ENCODE measurements at places on chromosomes 13 and 19.

- peak within 1 kb of the TSS; percentile 50 for H3K4me3 ChIP-seq
- no peaks in the 10 kb centered on the region for H3K4me1 ChIP-seq
- H3K27me3 ChIP-seq = peaks cover 38% of the 10 kb centered on the region
These were observed at the start of gene SERP2 for GRCh38 chr13:44373601-44374347. Gene SERP2 (plus strand): TSS chr13:44373824. CDS start chr13:44374026, 202 bp downstream.

DNA sequence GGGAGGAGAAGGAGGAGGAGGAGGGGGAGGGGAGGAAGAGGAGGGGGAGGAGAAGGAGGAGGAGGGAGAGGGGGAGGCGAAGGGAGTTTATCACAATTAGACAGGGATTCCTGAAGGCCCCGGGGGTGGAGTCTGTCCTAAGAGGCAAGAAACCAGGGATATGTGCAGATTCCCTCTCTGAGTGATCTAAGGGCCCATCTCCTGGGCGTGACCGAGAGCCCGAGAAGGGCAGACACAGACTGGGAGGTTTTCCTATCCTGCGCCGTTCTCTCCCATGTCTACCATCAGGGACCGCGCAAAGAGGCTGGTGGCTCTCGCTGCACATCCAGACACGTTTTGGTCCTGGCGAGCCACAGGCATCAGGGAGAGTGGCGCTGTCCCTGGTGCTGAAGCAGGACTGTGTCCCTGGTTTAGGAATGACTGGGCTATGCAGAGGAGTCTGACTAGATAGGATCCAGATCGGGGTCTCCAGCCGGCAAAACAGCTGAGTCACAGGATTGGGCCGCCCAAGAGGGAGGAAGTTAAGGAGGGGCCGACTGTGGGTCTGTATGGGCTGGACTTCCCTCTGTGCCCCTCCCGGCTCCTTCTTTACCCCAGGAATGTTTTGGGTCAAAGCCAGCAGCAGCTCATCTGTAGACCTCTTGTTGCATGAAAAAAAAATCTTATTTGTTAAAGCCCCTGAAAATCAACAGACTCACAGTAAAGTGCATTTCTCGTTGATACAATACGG, 17.9 kb upstream of the ZNF175 start:
- H3K36me3 ChIP-seq = no peaks in the 10 kb centered on the region
- peaks cover 18% of the 10 kb centered on the region for H3K27me3 ChIP-seq
- no peak overlapping the region for H3K4me3 ChIP-seq
- peaks cover 19% of the 10 kb centered on the region for H3K4me1 ChIP-seq

DNA sequence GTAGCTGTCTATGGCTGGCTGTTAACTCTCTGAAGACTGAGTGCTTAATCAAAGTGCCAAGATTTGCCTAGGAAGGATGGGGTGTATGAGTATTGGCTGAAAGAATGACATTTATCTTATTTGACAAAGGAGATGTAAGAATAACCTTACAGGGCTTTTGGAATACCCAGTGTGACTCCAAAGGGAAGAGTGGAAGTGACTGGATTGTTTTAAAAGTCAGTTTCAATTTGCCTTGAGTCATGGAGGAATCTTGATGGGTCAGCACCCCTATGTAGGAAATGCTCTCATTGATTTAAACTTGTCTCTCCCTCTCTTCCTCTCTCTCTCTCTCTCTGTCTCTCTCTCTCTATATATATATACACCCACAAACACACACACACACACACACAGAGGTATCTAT, 118.4 kb upstream of the CLDN10 start:
- H3K36me3 ChIP-seq = no peaks in the 10 kb centered on the region
- no peaks in the 10 kb centered on the region for H3K4me1 ChIP-seq
- no peak overlapping the region for H3K27ac ChIP-seq
- H3K4me3 ChIP-seq = no peak overlapping the region

DNA sequence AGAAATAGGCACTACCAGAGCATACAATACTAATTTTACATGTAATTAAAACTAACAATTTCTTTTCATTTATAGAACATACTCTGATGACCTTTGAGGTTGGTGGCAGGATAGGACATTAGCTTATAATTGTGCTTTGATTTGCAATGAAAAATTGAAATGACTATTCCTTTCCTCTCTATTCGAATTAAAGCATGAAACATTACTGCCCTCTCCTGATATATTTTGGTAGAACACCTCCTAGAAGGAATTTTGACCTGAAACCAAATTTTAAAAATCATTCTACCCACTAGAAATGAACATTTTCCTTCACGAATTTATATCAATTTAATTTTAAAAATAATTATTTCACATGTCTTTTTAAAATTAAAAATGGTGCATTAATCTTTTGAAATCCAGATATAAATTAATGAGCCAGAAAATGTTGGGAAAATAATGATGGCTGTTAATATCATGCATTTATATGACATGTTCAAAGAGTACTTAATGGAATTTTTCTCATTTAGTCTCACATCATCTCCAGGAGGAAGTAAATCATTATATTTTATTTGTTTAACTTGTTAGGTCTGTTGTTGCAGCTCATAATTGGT, 556.3 kb upstream of the ARGLU1 start:
- no peak overlapping the region for H3K27ac ChIP-seq
- no peaks in the 10 kb centered on the region for H3K27me3 ChIP-seq
- H3K36me3 ChIP-seq = no peaks in the 10 kb centered on the region
- no peak overlapping the region for H3K4me3 ChIP-seq
- H3K4me1 ChIP-seq = no peaks in the 10 kb centered on the region
- DNase-seq = no peak

GRCh38 chr13:65860306-65860705, 1369.8 kb downstream of the PCDH9 start:
- DNase-seq = no peak
- no peak overlapping the region for H3K27ac ChIP-seq
- no peak overlapping the region for H3K4me3 ChIP-seq
- no peaks in the 10 kb centered on the region for H3K27me3 ChIP-seq
- no peaks in the 10 kb centered on the region for H3K4me1 ChIP-seq

DNA sequence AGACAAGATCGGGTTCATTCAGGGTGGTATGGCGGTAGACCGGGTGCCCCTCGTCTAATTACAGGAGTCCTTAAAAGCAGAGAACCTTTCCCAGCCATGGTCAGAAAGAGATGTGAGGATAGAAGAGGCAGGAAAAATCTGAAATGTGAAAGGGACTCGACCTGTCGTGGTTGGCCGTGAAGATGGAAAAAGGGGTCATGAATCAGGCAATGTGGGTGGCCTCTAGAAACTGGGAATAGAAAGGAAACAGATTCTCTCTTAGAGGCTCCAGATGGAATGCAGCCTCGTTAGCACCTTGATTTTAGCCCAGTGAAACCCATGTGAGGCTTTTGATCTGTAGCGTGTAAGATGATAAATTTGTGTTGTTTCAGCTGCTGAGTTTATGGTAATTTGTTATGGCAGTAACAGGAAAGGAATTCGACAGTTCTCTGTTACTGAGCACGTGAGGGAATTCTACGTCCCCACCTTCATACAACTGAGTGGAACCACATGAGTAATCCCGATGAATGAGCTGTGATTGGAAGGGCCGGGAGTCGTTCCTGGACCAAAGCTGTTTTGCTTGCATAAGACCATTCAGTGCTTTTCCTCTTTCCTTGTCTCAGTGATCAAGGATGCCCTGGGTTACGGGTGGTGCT, 11.0 kb upstream of the CA11 start:
- no peak for DNase-seq
- H3K27me3 ChIP-seq = peaks cover 8% of the 10 kb centered on the region
- peaks cover 12% of the 10 kb centered on the region for H3K4me1 ChIP-seq

DNA sequence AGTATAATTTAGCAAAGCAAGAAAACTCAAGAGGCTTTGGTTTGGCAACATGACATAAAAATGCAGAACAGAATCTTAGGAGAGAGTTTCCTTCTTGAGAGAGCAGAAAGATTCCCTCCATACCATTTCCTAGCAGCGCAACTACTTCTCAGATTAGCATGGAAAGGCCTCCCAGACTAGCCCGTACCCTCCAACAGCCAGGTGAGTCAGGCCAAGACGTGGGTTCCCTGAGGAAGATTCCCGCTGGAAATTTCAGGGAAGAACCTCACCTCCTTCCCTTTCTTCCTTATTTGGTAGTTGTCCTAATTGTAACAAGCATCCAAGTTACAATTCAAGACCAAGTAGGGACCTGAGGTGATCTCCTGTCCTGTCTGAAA, 12.3 kb downstream of the COL4A2 start:
- no peaks in the 10 kb centered on the region for H3K36me3 ChIP-seq
- DNase-seq = no peak
- H3K4me3 ChIP-seq = no peak overlapping the region
- H3K27ac ChIP-seq = no peak overlapping the region
- H3K4me1 ChIP-seq = peaks cover 8% of the 10 kb centered on the region
- H3K27me3 ChIP-seq = peaks cover 21% of the 10 kb centered on the region

GRCh38 chr19:30887042-30887441, 462.2 kb downstream of the TSHZ3 start:
- H3K36me3 ChIP-seq = no peaks in the 10 kb centered on the region
- no peaks in the 10 kb centered on the region for H3K4me1 ChIP-seq
- no peak overlapping the region for H3K27ac ChIP-seq
- H3K27me3 ChIP-seq = no peaks in the 10 kb centered on the region
- DNase-seq = no peak

DNA sequence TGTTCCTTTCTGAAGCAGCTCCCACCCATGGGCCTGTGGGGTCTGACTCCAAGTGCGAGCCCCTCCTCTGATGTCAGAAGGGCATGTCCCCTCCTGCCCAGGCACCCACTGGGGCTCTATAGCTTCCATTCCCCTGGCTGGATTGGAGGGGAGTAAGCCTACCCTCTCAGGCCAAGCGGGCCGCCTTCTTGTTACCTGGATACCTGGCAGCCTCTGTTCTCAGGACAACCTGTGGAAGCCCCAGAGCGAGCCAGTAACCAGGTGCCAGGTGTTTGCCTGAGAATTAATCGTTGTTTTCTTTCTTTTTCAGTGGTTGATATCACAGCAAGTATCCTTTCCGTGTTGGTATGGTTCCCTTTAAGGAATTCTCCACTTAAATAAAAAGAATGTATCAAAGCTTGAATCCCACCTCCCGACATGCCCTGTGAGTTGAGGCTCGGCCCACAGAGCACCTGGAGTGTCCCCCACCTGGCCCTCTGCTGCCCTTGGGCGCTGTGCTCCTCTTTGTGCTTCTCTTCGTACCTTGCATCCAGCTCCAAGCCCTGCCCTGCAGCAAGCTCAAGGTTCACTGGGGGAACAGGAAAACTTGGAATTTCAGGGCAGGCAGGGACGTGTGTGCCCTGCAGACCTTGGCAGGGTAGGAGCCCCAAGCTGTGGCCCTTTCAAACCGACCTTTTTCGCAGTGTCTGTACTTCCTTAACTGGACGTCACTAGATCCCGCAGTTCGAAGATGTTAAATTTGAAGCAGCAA, 15.0 kb downstream of the MAU2 start:
- no peak overlapping the region for H3K4me3 ChIP-seq
- H3K4me1 ChIP-seq = no peaks in the 10 kb centered on the region
- H3K27me3 ChIP-seq = no peaks in the 10 kb centered on the region
- no peak for DNase-seq

DNA sequence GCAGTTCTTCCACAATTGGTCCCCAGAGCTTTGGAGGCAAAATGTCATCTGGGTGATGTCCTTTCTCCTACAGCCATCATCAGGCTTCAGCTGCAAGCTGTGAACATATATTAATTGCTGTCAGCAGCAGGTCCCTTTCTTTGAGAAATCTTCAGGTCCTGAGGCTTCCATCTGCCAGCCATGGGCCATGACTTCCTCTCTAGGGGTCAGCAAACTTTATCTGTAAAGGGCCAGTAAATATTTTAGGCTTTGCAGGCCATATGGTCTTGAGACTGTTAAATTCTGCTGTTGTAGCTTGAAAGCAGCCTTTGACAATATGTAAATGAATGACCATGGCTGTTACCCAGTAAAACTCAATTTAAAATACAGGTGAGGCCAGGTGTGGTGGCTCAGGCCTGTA, 27.1 kb downstream of the SERP2 start:
- H3K4me1 ChIP-seq = no peaks in the 10 kb centered on the region
- H3K27ac ChIP-seq = no peak overlapping the region
- DNase-seq = no peak
- H3K36me3 ChIP-seq = no peaks in the 10 kb centered on the region
- H3K27me3 ChIP-seq = no peaks in the 10 kb centered on the region
- H3K4me3 ChIP-seq = no peak overlapping the region

- peaks cover 11% of the 10 kb centered on the region for H3K27me3 ChIP-seq
- H3K27ac ChIP-seq = no peak overlapping the region
- no peak for DNase-seq
These were observed 157.9 kb downstream of the COL4A1 start for GRCh38 chr13:110149036-110149435.

DNA sequence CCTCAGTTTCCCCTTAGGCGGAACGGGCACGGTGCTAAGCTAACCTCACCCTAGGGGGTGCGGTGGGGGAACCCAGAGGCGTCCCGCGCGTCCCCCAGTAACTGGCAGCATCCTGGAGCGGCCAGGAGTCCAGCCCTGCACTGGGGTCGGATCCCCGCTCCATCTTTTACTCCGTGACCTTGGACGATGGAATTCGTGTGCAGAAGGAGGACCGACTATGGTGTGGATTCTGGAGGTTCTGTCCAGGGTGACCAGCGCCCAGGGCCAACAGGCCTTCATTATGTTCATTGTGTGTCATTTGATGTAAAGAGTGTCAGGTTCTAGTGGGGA, 630 bp downstream of the SPPL2B start:
- peaks cover 51% of the 10 kb centered on the region for H3K4me1 ChIP-seq
- H3K4me3 ChIP-seq = peak overlapping the region; percentile 95
- H3K36me3 ChIP-seq = peaks cover 28% of the 10 kb centered on the region
- no peaks in the 10 kb centered on the region for H3K27me3 ChIP-seq
- H3K27ac ChIP-seq = peak overlapping the region; percentile 79

GRCh38 chr19:14441041-14441938, 8.2 kb downstream of the PKN1 start:
- no peak overlapping the region for H3K27ac ChIP-seq
- no peak for DNase-seq

- no peaks in the 10 kb centered on the region for H3K36me3 ChIP-seq
- H3K4me3 ChIP-seq = no peak overlapping the region
- no peak overlapping the region for H3K27ac ChIP-seq
- H3K4me1 ChIP-seq = no peaks in the 10 kb centered on the region
These were observed 1077.7 kb upstream of the SLC10A2 start for GRCh38 chr13:104143760-104144416.

DNA sequence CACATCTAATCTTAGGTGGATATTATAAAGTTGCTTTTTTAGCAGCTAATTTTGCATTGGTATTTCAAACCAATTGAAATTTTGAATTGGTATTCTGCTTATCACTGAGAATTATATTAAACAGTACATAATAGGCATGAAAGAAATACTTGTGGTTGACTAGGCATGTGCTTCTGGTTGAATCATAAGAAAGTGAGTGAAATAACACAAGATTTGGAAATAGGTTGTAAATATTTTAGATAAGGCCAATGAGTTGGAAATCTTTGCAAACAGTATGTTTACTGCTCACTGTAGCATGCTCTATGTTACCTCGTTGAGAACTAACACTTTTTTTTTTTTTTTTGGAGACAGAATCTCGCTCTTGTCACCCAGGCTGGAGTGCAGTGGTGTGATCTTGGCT, 66.8 kb upstream of the RFC3 start:
- H3K27ac ChIP-seq = no peak overlapping the region
- H3K36me3 ChIP-seq = no peaks in the 10 kb centered on the region
- no peaks in the 10 kb centered on the region for H3K4me1 ChIP-seq

- no peak overlapping the region for H3K27ac ChIP-seq
- no peaks in the 10 kb centered on the region for H3K4me1 ChIP-seq
- H3K27me3 ChIP-seq = no peaks in the 10 kb centered on the region
- H3K4me3 ChIP-seq = no peak overlapping the region
These were observed 154.9 kb downstream of the FGF9 start for GRCh38 chr13:21825801-21826200.

All from activated CD4-positive, alpha-beta T cell treated with anti-CD3 and anti-CD28 coated beads, Interleukin-2, amount 10 ng/mL, durations not matched to agents 24 days and 14 days (primary cell).